ENCODE measurements at places on chromosomes 2 and 18. TPM values are rescaled to one million over a fixed set of nuclear protein-coding genes. Genes with fewer than 3 reads are reported as not detected.

The DUSP2 gene
- total RNA-seq = 28.1 TPM

DNA sequence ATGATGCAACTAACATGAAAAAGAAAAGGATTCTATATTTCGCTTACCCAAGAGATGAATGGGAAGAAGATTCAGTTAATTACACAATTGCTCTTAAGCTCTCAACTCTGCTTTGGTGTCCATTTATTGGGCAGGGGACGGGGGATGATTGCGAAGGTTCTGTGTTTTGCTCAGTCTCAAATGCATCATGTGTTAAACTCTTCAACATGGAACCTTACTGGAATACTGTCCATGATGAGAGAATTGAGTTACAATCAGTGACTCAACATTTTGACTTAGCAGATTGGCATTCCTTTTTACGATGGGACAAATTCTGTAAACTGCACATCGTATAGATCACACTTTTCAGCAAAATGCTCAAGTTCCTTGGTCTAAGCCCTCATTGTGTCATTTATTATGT lies 135.6 kb downstream of the RBMS1 start:
- no peaks in the 10 kb centered on the region for H3K4me1 ChIP-seq
- no peak for DNase-seq
- H3K27me3 ChIP-seq = no peaks in the 10 kb centered on the region
- H3K36me3 ChIP-seq = no peaks in the 10 kb centered on the region
- H3K4me3 ChIP-seq = no peak overlapping the region
- no peak overlapping the region for H3K27ac ChIP-seq

DNA sequence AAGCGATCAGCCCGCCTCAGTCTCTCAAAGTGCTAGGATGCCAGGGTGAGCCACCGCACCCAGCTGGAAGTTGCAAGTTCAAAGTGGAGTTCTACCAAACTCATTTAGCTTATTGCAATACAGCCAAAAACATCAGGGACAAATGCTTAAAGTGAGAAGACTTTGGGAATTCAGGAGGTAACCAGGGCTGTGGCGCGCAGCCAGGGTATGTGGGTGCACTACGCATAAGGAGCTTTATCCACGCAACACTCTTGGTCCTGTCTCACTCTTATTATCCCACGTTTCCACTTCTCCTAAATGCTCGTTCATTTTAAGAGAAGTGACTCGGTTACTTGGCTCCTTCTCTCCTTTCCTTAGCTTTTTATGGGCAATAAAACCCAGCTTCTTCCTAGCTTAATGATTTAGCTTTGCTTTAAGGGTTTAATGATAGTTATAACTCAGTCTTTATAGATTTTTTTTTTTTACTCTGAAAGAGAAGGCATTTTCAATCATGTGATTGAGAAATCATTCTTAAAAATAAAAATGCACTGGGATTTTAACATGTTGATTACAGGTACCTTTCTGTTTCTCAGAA lies 199.8 kb downstream of the KCNE4 start:
- no peak overlapping the region for H3K4me3 ChIP-seq
- H3K27ac ChIP-seq = no peak overlapping the region
- no peaks in the 10 kb centered on the region for H3K27me3 ChIP-seq
- no peak for DNase-seq
- no peaks in the 10 kb centered on the region for H3K36me3 ChIP-seq
- no peaks in the 10 kb centered on the region for H3K4me1 ChIP-seq

The TUBA4B gene
- total RNA-seq = not detected

The PTRHD1 gene
- 19.9 TPM for total RNA-seq
